SK-MEL-5 (cell line): ENCODE measurements at places on chromosomes 3 and 15. TPM values are rescaled to one million over a fixed set of nuclear protein-coding genes. Genes with fewer than 3 reads are reported as not detected.
A peak's percentile ranks its signal among the peaks of the same experiment; 100 is the strongest.

FAH gene
- 59.0 and 60.7 TPM in 2 replicates for total RNA-seq

ZNF502 gene
- 2.3 and 3.5 TPM in 2 replicates for total RNA-seq

FEZF2 gene
- total RNA-seq, result not detected in 2 replicates

CHRD gene
- total RNA-seq, result 2.8 and 2.9 TPM in 2 replicates

NRROS gene
- 3.2 and 6.2 TPM in 2 replicates for total RNA-seq

OR5K4 gene
- total RNA-seq, result not detected in 2 replicates

TBC1D23 gene
- 33.0 and 33.1 TPM in 2 replicates for total RNA-seq

BHLHE40 gene
- 61.3 and 81.0 TPM in 2 replicates for total RNA-seq

DNA sequence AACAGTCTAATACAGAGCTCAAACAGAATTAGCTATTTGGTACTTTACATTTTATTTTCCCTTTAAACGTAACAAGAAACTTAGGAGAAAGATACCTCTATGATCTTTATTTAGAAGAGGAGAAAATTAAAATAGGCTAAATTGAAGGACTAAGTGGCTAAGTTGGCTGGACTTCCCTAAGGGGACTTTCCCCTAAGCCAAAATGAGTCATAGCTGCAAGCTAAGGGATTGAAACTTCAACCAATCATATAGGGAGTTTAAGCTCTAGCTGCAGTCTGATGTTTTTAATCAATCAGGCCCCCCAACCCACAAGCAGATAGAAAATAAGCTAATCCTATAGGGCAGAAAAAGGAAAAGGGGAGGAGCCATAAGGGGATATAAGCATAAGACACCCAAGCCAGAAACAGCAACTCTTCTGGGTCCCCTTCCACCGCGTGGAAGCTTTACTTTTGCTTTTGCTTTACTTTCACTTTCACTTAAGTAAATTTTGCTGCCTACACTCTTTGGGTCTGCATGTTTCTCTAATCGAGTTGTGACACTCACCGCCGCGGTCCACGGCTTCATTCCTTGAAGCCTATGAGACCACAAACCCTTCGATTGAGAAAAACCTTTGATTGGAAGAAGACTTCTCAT is 1108.5 kb upstream of the EPHA6 start:
- peak; percentile 56 for DNase-seq

DNA sequence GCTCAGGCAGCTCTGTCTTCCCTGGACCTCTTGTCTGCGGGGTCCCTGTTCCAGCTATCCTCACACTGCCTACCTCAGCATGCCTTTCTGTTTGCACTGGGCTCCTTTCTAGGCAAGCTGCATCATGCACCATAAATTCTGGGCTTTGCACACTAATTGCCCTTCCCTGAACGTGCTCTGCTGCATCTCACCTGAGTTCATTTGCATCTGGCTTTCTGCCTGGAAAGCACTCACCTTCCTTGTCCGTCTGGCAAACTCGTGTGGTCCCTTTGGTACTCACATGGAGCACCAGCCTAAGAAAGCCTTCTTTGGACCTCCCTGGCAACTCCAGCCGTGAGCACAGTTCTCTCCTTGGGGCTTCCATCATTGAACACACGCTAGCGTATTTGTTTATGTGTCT is 365.6 kb downstream of the SV2B start:
- DNase-seq, result no peak

DNA sequence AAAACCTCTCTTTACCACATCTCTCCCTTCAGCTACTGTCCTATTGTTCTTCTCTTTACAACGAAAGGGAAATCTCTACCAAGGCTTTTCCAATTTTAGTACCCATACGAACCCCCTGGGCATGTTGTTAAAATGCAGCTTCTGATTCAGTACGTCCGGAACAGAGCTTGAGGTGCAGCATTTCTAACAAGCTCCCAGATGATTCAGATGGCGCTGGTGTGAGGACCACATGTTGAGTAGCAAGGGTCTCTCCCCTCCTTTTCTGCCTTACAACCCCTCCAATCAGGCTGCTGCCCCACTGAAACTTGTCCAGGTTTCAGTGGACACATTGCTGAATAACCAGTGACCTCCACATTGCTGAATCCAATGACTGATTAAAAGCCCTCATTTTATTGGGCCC is 177.1 kb upstream of the FEZF2 start:
- no peak for DNase-seq

DNA sequence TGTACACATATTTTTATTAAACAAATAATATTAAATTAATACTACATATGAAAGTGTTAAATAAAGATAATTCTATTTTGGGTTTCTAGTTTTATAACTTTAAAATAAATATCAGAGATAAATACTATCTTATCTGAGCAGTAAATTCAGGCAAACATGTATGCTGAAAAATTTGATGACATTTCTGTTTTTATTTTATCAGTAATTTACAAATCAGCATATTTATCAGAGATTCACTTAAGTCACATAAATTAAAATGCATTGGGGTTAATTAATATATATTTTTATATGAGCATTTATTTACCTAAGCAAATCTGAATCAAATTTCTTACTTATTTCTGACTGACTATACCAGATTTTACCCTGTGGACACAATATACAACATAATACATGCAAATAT is 1499.8 kb downstream of the OTOL1 start:
- DNase-seq, result no peak

DNA sequence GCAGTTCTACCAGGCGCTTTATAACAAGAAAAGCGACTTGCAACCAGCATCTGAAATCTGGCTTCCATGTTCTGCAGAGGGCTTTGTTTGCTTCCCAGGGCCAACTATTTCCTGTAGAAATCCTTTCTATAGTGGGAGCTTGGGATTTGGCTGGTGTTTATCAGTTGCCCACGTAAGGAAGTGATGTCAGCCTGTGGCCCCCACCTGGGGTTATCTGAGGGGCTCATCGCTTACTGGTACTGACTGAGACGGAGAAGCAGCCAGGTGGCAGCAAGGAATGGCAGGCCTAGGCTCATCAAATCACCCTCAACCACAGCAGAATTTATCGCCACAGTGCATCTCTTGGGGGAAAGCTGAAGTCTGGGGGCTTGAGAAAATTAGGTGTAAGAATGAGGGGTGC is 14.6 kb upstream of the CCR9 start:
- DNase-seq, result no peak

GRCh38 chr3:193962986-193963685 is 172.8 kb upstream of the HES1 start:
- peak; percentile 95 for DNase-seq

DNA sequence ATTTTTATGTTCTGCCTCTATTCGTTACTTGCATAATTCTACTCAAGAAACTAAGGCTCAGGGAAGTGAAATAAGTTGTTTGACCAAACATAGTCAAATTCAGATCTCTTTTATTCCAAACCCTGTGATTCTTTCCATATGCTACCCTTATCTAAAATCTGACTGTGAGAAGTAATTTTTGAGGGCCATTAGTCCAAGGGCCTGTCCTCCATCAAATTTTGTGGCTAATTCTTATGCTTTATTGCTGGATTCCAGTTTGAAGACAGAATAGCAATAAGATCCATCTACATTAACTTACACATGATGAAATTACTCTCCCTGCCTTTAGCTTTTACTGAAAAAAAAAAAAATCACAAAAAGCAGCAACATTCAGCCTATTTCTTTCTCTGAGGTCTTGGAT is 74.0 kb downstream of the ZIC1 start:
- no peak for DNase-seq

DNA sequence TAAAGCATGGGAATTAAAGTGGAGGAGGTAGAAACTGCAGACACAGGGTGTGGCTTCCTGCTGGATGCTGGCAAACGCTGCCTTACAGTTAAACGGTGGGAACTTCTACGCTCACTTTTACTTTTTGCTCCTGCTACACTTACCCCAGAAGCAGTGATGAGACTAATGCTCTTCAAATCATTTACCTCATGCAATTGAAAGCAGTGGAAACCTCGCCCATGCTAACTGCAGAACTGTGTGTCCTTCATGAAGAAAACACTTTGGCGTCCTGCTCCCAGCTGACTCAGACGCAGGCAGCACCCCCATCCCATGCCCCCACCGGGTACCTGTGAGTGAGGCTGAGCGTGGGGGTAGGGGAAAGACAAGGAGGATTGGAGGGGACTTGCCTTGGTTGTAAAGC is 31.8 kb downstream of the UPK1B start:
- DNase-seq, result no peak

DNA sequence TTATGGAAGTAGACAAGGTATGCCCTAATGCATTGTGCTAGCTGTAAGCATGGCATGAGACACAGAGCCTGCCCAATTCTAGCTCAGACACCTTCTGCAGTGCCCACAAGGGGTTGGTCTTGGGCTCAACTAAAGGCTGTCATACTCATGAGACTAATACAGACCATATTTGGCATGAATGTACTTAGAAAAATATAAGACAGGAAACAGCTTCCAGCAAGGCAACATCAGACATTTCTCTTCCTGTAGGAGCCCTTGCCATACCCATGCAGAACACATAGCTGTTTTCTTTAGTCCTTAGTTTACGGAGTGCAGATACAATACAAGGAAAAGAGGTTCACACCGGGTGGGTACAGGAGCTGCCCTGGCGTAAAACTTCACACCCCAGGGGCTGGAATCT is 30.5 kb upstream of the NR1I2 start:
- peak; percentile 12 for DNase-seq

GRCh38 chr3:46882377-46883053 is 5.0 kb downstream of the PTH1R start:
- no peak for DNase-seq

DNA sequence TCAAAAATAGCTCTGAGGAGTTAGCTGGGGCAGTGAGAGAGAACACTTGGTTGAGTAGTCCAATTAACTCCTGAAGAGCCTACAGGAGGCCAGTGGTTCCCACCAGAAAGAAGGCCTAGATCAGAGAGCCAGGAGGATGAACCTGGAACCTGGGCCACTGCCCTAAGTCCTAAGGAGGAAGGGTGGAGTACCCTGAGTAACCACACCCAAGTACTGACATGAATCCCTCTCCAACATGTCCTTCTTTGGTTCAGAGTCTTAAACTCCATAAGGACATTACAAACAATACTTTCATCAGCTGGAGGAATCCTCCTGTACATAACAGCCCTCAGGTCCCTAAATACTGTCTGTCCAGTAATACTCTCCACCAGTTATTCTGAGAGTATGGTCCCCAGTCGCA is 25.6 kb upstream of the C3orf62 start:
- DNase-seq, result no peak

GRCh38 chr15:39792025-39792843 is 9.6 kb upstream of the FSIP1 start:
- DNase-seq, result no peak

DNA sequence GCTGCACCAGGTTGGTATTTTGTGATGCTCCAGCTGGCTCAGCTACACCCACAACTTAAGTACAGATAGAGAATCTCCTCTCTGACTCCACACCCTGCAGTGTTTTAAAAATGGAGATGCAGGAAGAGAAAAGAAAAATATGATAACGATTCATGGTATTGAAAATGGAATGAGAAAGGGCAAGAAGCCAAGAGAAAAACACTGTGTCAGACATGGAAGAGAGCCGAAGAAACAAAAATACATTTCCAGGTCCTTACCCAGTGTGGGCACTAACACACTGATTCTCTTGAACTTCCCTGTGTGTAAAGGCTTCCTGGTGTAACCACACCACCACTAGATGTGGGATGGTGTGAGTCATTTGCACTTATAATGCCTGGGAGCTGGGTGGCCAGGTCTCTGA is 93.1 kb downstream of the GMPS start:
- DNase-seq, result no peak
